ENCODE measurements at places on chromosomes 7 and 10. TPM values are rescaled to one million over a fixed set of nuclear protein-coding genes. Genes with fewer than 3 reads are reported as not detected.

DNA sequence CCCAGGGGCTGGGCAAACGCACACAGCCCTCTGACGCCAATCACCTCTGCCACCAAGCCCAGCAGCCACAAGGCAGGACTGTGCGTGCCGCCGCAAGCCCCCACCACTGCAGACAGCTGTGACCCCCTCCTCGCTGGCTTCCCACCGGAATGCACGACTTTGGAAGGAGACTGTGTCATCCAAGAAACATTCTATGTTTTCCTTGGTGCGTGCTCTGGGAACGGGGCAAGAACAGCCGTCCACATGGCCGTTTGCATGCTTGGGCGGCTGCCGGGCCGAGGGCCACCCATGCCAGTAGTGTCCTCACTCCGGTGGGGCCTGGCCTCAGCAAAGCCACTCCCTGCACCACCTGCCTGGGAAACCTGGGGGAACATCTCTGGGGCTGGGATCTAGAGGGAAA, 17.6 kb upstream of the ELN start:
- ATAC-seq, result no peak

GRCh38 chr7:137313201-137313600, 30.3 kb downstream of the PTN start:
- ATAC-seq, result no peak

DNA sequence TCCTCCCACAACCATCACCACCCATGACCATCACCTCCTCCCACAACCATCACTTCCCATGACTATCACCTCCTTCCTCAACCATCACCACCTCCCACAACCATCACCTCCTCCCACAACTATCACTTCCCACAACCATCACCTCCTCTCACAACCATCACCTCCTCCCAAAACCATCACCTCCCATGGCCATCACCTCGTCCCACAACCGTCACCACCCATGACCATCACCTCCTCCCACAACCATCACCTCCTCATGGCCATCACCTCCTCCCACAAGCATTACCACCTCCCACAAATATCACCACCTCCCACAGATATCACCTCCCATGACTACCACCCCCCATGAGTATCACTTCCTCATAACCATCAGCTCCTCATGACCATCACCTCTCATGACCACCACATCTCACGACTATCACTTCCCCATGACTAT, 52.2 kb downstream of the PDGFA start:
- ATAC-seq, result no peak

DNA sequence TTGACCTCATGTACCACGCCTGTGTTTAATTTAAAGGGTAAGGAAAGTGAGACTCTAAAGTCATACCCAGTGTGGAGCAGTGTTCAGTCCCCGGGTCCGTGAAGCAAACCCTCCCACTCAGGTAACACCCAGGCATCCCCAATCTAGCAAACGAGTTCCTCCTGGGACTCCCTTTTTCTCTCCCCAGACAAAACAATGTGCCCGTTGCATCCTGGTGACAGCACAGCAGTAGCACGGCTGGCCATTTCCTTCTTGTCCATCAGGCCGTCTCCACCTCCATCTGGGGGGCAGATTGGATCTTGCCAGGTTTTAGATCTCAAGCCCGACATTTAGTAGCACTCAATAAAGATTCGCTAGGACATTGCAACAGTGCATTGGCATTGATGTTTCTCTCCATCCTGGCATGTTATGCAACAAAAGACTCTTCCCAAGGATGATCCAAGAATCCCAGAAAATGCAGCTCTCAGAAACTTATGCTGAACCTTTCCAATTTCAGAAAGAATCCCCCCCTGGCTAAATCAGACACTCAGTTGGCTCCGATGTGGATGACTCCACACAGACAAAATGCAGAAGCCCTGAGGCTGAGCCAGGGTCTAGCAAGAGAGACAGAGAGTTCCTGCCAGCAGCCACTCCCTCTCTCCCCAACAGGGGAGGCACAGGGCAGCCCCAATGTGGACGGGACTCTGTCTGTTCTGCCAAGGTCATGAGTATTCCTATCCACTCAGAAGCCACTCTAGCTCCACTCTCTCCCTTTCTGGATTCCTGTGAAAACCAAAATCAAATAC, 274.5 kb upstream of the MGMT start:
- ATAC-seq, result no peak

CHN2 gene
- total RNA-seq, result 5.9 TPM
